ENCODE measurements at places on chromosomes 2 and 18. TPM values are rescaled to one million over a fixed set of nuclear protein-coding genes. Genes with fewer than 3 reads are reported as not detected.

The MLPH gene
- not detected for total RNA-seq

The SFT2D3 gene
- 11.4 TPM for total RNA-seq

The KATNAL2 gene
- total RNA-seq: 0.18 TPM

The TTC39C gene
- total RNA-seq: 6.4 TPM

The ACKR3 gene
- 8.5 TPM for total RNA-seq

The SCN2A gene
- total RNA-seq: 0.05 TPM

The SH3RF3 gene
- total RNA-seq: 6.1 TPM

The TUBA3D gene
- total RNA-seq: not detected

The CYP27C1 gene
- total RNA-seq: 0.63 TPM
